ENCODE measurements at places on chromosomes 13 and 19.

GRCh38 chr13:37143911-37144310 lies 38.4 kb upstream of the CSNK1A1L start:
- DNase-seq, result no peak

- no peak for DNase-seq
Observed at GRCh38 chr19:45514376-45515051, 7.2 kb downstream of the VASP start.

DNA sequence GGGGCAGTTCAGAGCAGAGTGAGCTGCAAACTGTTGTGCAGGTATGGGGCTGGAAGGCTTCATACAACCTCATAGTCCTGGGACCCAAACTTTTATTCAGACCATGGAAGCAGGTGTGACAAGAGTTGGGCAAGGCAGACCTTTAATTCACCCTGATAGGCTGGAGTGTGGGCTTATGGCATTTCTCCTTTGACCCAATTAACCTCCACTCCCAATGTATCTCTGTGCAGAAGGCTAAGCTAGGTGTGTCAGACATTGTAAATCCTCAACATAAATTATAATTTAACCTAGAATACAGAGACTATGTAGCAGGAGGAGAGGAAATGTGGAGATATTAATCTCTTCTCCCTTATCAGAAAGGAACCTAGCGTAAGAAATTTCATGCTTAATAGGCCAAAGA lies 12.2 kb upstream of the OR10H2 start:
- DNase-seq, result no peak

- peak; percentile 50 for DNase-seq
Observed at GRCh38 chr13:94708031-94708859, 4.1 kb downstream of the SOX21 start.

- DNase-seq, result no peak
Observed at GRCh38 chr19:1538978-1539377, 15.1 kb downstream of the PLK5 start.

- DNase-seq, result no peak
Observed at GRCh38 chr13:97490702-97491307, 56.8 kb downstream of the RAP2A start.

GRCh38 chr19:18776736-18777135 lies 14.4 kb downstream of the COMP start:
- DNase-seq, result no peak

DNA sequence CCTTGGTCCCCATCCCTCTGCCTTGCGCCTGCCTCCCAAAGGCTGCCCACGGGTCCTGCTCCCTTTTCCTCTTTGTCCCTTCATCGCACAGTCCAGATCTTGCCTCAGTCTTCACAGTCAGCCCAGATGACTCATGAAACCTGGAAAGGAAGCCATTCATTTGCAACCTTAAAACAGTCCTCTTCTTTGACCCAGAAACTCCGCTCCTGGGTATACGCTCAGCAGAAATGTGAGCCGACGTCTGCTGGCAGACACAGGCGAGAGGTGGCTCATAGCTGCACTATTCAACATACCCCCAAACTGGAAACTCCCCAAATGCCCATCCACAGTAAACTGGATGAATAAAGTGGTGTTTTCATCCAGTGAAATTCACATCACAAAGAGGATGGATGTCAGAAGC lies 13.6 kb upstream of the PEPD start:
- no peak for DNase-seq

- no peak for DNase-seq
Observed at GRCh38 chr19:34904664-34905527, 21.8 kb upstream of the ZNF30 start.

- DNase-seq, result no peak
Observed at GRCh38 chr13:30593001-30593400, 24.7 kb upstream of the USPL1 start.

- DNase-seq, result no peak
Observed at GRCh38 chr19:51652266-51652665, 5.6 kb upstream of the SIGLEC14 start.
